ENCODE measurements at places on chromosomes 11 and 22.

- no peak for DNase-seq
These were observed 28.2 kb downstream of the MS4A10 start for GRCh38 chr11:60813324-60813723.

GRCh38 chr11:117936973-117937372 lies 7.8 kb upstream of the TMPRSS13 start:
- no peak for DNase-seq

DNA sequence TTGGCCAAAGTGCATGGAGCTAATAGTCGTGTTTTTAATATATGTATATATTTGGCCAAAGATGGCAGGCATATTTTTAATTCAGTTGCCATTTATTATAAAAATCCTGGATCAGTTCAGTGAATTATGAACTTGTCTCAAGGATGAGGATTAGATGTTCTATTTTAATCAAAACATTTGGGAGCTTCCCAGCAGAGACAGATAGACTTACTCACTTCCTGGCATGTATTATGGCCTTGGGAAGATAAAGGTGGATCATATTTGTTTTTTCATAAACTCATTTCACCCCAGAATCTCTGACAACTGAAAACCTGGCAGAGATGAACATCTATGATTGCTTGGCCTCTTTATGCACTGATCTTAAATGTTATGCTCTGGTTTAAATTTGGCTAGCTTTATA lies 148.8 kb downstream of the NCAM1 start:
- DNase-seq: no peak

- DNase-seq: no peak
These were observed 1432.5 kb downstream of the BRD1 start for GRCh38 chr22:48395201-48395600.

DNA sequence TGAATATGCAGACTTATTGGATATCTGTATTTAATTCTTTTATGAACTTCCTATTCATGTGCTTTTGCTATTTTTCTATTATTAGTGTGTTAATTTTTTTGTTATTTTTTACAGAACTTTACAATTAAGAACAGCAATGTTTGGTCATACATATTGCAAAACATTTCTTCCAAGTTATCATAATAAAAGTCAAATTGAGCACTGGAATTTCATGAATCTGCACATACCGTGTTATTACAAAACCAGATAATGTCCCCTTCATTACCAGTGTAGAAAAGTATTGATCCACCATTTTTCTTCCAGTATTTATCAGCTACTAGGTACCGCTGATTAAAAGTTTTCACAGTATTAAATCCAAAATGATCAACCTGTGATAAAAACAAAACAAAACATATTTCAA lies 40.5 kb downstream of the PRCP start:
- no peak for DNase-seq

DNA sequence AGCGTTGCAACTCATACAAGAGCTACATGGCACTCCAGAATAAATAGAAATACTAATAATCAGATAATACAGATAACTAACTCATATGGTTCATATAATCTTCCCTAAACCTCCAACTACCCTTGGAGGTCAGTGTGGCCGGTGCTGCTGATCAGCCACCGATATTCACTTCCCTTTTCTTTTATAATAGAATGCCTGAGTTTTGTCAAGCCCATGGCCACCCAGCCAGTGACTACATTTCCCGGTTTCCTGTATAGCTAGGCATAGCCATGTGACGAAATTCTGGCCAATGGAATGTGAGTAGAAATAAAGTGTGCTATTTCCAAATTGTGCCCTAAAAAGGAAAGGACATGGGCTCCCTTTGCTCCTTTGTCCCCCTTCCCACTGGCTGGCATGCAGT lies 5.9 kb upstream of the CAT start:
- DNase-seq: no peak

GRCh38 chr11:68932358-68932757 lies 28.7 kb downstream of the IGHMBP2 start:
- no peak for DNase-seq

- DNase-seq: peak; percentile 27
These were observed 159.2 kb downstream of the MSANTD4 start for GRCh38 chr11:105862736-105863367.

GRCh38 chr11:65583589-65583988 lies 7.7 kb downstream of the EHBP1L1 start:
- no peak for DNase-seq

- DNase-seq: no peak
These were observed 53.9 kb downstream of the ETS1 start for GRCh38 chr11:128533472-128533871.

GRCh38 chr11:11387622-11388305 lies 34.7 kb upstream of the CSNK2A3 start:
- no peak for DNase-seq

DNA sequence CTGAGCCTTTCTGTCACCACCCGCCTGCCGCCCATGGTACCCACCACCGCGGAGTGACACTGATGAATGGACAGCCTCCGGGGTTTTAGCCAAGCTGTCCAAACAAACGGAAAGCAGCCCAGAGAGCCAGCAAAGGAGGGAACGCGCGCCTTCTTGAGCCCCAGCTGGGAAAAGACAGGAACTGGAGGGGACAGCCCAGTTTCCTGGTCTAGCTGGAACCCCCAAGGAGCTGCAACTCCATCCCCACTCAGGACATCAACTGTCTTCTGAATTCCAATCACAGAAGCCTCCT lies 33.7 kb downstream of the SHISAL1 start:
- no peak for DNase-seq

- DNase-seq: no peak
These were observed 501.3 kb upstream of the TENM4 start for GRCh38 chr11:79942090-79942489.

GRCh38 chr22:35039625-35040024 lies 26.3 kb upstream of the ISX start:
- no peak for DNase-seq

GRCh38 chr22:45584621-45585436 lies 82.1 kb downstream of the FBLN1 start:
- DNase-seq: no peak

- no peak for DNase-seq
These were observed 44.8 kb upstream of the CRTAM start for GRCh38 chr11:122793515-122793914.

DNA sequence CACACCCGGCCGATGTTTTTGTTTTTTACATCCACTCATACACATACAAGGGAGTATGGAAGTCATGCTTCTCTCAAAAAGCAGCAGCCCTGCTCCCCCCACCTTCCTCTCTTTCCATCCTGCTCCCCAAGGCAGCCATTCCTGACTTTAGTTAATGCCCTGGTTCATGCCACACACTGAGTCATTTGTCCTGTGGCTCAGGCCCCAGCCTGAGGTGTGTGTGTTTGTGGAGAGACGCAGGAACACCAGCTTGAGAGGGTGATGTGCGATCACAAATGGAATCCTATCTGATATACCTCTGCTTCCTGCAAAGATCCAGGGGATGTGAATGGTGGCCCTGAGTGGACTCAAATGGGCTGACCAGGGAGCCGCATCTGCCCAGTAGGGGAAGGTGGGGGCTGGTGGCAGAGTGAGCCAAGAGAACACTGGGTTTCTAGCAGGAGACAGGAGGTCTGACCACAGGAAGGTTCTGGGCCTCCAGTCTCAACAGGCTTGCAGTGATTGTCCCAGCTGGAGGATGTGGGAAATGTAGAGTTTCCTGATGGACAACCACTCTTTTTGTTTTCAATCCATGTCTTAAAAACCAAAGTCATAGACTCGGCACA lies 86.7 kb downstream of the OSBP2 start:
- no peak for DNase-seq

DNA sequence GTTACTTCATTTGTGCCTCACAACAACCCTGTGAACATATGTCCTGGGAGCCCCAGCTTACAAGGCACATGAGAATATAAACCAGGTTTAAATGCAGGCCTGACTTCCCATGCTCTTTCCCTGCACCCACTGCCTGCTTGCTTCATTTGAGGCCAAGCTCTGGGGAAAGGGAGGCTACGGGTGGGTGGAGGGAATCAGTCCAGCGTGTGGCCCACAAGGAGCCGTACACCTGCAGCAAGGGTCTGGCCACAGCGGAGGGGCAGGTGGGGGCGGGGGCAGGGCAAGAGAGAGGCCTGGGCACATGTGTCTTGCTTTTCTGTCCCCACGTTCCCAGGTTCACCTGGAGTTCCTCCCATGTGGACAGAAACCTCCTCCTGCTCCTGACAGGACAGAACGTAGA lies 26.2 kb downstream of the FAM83F start:
- no peak for DNase-seq

GRCh38 chr11:66192181-66192863 lies 76.1 kb upstream of the RAB1B start:
- no peak for DNase-seq

DNA sequence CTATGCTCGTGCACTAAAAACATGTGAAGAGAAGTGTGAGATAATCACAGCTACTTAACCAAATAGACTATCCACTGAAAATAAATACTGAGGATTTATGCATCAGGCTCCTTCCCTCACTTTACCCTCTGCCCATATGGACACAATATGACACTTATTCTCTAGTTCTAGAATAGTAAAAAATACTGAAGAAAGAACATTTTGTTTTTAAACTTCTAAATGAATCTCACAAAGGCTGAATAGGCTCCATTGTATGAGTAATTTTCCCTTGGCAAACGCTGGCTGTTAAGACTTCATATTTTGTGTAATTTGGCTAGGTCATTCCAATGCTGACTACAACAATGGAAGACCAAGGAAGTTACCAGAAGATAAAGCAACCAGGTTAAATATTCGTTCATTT lies 9.9 kb downstream of the HPS5 start:
- DNase-seq: no peak

GRCh38 chr11:1648653-1649420 lies 19.3 kb downstream of the KRTAP5-5 start:
- no peak for DNase-seq

DNA sequence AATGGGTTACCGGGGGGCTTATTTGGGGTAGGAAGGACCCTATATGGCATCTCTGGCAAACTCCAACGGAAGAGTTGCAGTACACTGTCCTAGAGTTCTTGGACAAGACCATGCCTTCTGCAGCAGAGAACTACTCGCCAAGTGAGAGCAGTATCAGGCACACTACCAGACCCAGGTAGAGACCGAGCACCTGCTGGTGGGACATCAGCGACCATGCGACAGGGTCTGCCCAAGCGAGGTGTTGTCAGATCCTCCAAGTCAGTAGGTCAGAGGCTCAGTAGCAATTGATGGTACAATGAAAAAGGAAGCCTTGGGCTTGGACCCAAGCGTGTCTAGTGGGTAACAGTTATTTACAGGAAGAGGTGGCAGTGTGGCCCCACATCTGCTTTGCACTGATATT lies 3.1 kb upstream of the CHKB start:
- no peak for DNase-seq

DNA sequence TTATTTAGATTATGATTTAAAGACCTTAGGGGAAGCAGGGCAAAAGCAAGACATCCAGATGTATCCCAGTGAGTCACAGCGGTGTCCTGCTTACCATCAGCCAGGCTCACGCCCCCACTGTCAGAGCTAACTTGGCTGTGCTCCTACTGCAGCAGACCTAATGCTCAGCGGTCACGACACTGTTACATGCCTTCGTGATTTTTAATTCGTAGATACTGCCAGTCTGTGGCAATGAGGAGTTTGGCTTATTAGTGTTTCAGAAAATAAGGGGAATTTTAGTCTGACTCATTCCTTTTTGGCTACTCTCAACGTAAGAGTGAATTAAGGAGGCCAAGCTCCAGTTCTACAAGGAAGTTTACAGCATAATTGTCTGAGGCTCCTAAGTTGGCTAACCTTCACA lies 22.7 kb downstream of the EFCAB6 start:
- DNase-seq: peak; percentile 34

- DNase-seq: no peak
These were observed 762.8 kb downstream of the BRD1 start for GRCh38 chr22:49064836-49065235.

DNA sequence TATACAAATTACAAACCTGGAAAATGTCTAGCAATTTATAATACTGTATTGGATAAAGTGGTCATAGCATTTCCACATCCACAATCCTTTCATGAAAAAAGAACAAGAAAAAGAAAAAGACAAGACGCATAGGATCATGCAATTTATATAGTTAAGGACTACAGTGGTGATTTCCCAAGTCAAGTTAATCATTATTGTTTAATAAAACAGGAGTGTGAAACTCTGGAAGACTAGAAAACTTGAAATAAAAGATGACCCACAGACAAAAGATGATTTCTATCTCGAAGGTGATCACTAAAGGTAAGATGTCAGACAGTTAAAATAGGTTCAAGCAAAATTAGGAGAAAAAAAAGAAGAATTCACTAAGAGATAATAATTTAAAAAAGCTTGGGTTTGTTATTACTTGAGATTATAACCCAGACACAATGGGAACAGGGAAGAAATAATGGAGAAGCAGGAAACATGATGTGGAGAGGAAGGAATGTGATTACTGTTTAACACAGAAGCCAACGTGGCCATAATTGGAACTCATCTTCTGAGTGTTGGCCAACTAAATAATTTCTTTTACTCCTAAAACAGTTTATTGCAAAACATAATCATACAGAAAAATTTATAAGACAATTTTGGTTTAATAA lies 441.2 kb upstream of the ANO3 start:
- DNase-seq: no peak

- no peak for DNase-seq
These were observed 55.0 kb downstream of the ARHGAP42 start for GRCh38 chr11:100741866-100742625.

- no peak for DNase-seq
These were observed 267.2 kb downstream of the NTM start for GRCh38 chr11:131637469-131638175.

DNA sequence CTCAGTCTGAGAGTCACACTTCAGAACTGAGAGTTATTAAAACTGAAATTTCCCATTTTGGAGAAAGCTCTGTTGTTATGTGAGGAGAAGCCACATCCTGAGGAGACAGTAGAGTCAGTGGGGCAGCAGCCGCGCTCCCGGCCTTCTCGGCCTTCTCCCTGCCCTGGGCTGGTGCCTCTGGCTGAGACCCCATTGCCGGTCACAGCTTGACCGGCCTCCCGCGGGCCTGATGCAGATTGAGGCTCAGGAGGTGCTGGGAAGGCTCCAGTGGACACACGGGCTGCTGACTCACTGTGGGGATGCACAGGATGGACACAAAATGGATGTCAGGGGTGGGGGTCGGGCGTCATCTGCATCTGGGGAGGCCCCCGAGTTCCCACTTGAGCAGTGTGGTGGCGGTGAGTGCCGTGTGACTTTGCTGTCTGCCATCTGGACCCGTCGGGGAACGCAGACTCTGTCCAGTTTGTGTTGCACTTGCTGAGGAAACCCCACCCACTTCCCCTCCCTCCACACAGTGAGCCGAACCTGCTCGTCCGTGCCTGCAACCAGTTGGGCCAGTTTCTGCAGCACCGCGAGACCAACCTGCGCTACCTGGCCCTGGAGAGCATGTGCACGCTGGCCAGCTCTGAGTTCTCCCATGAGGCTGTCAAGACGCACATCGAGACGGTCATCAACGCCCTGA lies 50.1 kb downstream of the MUC6 start:
- no peak for DNase-seq

DNA sequence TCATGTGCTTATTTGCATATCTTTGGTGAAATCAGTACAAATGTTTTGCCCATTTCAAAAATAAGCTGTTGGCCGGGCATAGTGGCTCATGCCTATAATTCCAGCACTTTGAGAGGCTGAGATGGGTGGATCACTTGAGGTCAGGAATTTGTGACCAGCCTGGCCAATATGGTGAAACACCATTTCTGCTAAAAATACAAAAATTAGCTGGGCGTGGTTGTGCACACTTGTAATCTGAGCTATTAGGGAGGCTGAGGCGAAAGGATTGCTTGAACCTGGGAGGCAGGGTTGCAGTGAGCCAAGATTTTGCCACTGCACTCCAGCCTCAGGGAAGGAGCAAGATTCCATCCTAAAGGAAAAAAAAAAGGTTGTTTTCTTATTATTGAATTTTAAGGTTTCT lies 136.0 kb downstream of the SWAP70 start:
- no peak for DNase-seq

- DNase-seq: no peak
These were observed 89.0 kb downstream of the RRAS2 start for GRCh38 chr11:14269692-14270573.
